CD4-positive, alpha-beta T cell treated with Interferon gamma for 1 hour (primary cell): ENCODE measurements at places on chromosomes 16 and 17.

- no peak for DNase-seq
These were observed 270.6 kb downstream of the HAPSTR1 start for GRCh38 chr16:9362050-9362449.

- DNase-seq = no peak
These were observed 40.6 kb downstream of the HIC1 start for GRCh38 chr17:2095536-2095910.

GRCh38 chr16:49833796-49834530 is 21.9 kb downstream of the ZNF423 start:
- DNase-seq = no peak

DNA sequence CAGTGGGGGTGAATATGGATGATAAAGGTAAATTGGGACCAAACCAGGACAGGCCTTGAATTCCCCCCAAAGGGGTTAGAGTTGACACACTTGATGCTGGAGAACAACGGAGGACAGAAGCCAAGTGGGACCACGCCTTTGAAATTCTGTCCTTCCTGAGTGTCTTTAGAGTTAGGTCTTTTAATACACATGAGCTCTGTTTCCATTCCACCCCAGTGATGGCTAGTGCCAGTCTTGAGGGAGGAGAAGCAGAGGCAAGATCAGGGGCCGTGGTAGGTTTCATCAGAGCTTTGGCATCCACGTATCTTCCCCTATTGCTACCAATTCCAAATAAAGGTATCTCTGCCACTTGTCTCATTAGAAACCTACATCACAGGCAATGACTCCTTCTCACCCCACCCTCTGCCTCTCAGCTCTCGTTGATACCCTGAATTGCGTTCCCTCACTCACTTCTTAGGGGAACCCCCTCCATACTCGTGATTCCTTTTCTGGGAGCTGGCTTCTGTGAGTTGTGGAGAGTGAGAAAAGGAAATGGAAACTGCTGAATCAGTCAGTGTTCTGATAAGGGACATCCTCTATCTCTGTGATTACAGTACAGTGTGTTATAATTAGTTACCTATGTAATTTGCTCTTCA is 2.4 kb upstream of the CCL3L1 start:
- DNase-seq = peak; percentile 68

GRCh38 chr17:6623941-6624340 is 16.6 kb downstream of the KIAA0753 start:
- DNase-seq = no peak

- no peak for DNase-seq
These were observed 167.1 kb upstream of the FOXF1 start for GRCh38 chr16:86343027-86343795.

DNA sequence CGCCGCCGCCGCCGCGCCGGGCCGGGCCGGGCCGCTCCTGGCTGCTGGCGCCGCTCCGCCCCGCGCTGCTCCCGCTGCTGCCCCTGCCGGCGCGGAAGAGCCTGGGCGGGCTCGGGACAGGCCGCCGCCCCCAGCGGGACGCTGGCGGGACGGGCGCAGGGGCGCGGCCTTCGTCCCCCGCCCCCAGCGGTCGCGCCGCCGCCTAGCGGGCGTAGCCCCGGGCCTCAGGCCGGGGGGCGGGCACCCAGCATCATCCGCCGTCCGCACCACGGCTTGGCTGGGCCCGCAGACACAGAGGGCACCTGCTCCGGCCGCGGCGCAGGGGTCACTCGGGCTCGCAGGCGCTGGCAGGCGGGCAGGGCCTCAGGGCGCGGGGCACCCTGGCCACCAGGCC is at the start of gene AMFR:
AMFR (minus strand) TSS at position 107 of the 394 bp plus-strand sequence. CDS start 218 bp downstream, outside the sequence.
- peak; percentile 77 for DNase-seq

DNA sequence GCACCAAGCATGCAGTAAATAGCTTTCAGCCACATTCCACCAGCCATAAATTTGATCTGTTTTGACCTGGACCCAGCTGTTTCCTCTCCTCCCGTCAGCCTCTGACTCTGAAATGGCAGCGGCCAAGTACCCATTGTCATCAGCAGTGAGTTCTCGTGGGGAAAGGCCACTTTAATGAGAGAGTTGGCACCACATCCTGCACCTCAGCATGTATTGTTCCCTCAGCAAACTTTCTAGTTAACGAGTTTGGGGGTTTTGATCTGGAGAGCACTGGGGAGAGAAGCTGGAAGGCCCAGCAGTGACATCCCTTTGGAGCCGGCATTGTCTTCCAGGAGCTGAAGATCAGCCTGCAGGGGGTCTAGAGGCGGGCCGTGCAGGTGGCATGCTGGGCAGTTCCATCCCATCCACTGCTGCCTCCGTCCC is 84.9 kb downstream of the RPA1 start:
- no peak for DNase-seq

DNA sequence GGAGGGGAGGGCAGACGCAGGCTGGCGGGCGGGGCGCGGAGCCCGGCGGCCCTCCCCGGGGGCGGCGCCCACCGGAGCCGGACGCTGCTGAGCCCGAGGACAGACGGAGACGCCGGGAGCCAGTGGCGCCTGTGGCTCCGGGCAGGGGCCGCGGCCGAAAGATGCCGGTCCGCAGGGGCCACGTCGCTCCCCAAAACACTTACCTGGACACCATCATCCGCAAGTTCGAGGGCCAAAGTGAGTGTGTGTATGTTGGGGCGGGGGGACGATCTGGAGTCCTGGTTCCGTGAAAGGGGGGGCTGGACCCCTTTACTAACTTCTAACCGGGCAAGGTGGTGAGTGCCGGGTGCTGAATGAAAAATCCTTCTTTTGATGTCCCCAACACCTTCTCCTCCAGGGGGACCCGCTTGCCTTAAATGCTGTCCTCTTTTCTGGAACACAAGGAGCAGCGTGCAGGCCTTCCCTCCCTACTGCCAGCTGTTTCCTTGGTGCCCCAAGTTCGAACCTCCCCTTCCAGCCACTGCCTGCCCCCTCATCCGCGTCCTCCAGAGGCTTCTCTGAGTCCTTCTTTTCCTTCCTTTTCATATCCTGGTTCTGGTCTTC is at the start of gene KCNH6:
KCNH6 (plus strand) TSS at position 106 of the 603 bp plus-strand sequence; CDS start at position 162, 56 bp downstream.
- no peak for DNase-seq

DNA sequence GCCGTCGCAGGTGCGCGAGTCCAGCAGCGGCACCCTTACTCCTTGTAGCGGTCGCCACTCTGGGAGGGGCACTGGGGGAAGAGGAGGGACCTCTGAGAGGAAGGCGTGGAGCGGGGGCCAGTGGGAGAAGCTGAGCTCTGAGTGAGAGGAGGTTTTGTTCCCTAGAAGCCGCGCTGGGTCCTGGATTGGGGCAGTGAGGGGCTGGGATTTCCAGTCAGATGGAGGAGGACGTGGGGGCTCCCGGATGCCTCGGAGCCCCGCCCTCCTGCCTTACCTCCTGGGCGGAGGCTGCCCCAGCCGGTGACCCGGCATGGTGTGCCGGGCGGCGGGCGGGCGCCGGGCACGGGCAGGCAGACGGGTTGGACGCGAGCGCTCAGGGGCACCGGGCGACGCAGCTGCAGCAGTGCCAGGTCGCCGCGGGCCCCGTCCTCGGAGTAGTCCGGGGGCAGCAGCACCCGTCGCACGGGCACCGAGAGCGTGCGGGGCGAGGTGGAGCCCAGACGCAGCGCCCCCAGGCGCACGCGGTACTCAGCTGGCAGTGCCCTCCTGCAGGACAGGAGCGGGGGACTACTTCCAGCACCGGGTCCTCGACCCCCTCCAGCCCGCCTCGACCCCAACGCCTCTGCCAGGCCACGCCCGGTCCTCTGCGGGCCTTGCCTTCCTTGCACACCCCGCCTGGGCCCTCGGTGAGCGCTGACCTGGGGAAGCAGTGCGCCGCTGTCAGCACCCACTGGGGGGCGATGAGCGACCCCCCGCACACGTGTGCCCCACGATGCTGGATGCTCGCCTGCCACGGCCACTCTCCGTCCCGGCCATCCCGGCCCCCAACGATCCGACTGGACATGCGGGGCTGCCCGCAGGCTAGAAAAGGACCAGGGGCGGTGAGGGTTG is 2.0 kb downstream of the PRSS33 start:
- DNase-seq = peak; percentile 19

GRCh38 chr17:65783845-65784334 is 222.4 kb upstream of the AXIN2 start:
- DNase-seq = no peak

DNA sequence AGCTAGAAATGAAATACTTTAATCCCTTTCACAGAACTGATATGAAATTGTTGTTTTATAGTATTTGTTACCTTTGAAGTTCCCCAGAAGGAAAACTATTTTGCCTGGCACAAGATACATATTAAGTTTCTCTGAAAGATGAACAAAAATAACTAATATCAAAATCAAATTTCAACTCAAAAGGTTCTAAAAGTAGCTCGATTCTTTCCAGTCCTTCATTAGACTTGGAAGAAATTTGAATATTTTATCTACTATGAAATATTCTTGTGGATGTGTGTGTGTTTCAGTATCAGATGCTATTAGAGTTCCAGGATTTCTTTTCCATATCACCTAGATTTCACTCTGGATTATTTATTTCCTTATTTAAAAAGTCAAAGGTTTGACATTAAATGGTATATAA is 3.6 kb upstream of the AATF start:
- DNase-seq = no peak

DNA sequence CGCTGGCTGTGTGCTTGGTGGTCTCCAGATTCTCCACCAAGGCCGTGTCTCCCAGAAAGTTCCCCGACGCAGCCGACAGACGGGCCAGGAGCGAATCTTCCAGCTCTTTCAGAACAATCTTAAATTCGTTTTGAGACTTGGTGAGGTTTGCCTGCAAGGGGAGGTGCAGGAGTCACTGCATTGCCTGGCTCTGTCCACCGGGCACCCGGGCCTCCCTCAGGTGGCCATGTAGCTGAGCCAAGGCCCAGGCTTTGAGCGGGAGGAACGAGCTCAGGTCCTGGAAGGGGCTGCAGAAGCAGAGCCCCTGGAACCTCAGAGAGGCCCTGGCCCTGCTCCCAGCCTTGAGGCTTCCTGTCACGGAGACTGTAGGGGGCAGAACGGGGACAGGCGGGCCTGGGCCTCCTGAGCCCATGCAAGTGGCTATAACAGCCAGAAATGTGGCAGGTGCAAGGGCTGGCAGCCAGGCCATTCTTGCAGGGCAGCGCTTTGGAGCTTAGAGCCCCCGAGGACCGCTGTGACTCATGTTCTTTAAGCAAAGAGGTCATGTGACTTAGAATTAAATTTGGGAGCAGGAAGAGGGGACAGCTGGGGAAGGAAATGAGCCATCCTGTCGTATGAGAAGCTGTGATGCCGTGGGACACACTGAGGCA is 72.4 kb downstream of the PGS1 start:
- DNase-seq = no peak

DNA sequence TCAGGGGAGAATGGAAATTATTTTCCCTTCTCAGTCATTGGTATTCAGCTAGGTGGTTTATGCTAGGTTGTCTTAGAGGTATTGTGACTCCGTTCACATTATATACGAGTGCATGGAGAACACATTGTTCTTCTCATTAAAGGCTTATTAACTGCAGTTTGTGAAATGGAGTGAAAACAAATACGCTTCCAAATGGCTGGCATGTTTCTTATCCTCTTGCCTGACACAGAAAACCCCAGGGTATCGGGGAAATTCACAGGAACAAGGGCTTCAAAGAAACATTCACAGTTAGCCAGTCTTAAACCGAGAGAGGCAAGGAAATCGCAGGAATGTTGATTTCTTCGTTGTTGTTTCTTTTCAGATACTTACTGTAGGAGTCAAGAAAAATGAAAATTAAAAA is 1047.9 kb upstream of the RBFOX1 start:
- DNase-seq = no peak

DNA sequence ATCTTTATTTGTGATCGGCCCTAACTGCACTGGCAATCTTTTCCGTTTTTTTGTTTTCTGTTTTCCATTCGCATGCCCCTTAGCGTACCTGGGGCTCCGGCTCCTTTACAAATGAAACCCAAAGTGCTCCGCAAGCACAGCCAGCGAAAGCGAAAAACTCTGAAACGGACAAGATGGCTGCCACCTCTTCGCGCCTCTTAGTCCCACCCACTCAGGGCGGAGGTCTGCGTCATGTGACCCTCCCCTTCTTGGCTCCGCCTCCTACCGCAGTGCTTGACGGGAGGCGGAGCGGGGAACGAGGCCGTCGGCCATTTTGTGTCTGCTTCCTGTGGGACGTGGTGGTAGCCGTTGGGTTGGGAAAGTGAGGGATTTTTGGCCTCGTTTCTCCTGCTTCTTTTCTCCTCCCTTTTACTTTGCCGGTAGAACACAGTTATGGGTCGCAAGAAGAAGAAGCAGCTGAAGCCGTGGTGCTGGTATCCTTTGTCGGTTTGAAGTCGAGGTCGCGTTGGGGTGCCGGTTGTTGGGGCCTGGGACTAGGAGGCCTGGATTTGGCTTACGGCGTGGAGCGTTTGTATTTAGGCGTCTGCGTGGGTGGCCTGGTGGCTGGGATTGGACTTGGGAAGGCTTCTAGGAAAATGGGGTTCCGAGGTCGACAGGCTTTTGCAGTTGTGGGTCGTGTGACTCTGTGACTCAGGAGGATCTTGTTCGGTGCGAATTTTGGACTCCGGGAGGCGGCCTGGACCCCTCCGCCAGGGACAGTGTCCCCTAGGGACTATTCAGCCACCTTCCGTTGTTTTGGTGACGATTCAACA is at the start of gene ZNF207:
ZNF207 (plus strand) TSS at position 304 of the 812 bp plus-strand sequence; CDS start at position 433, 129 bp downstream.
- DNase-seq = peak; percentile 95

DNA sequence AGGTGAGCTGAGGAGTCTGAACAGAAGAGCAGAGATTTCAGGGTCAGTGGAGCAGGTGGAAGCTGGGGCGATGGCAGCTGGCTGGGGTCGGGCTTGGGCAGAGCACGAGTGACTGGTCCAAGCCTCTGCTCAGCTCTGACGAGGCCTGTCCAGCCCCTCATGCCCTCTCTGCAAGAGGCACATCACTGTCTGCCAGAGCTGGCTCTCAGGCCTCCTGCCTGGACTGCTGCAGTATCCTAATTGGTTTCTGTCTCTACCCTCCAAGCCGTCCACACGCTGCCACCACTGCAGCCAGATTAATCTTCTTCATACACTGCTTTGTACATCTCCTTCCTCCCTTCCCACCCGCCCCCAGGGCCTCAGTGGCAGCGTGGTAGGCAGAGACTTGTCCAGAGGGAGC is 25.4 kb downstream of the CACNA1G start:
- DNase-seq = no peak

- no peak for DNase-seq
These were observed 80.7 kb downstream of the RAB11FIP4 start for GRCh38 chr17:31472137-31472536.

- DNase-seq = no peak
These were observed 41.7 kb downstream of the ZZEF1 start for GRCh38 chr17:4100883-4101756.

DNA sequence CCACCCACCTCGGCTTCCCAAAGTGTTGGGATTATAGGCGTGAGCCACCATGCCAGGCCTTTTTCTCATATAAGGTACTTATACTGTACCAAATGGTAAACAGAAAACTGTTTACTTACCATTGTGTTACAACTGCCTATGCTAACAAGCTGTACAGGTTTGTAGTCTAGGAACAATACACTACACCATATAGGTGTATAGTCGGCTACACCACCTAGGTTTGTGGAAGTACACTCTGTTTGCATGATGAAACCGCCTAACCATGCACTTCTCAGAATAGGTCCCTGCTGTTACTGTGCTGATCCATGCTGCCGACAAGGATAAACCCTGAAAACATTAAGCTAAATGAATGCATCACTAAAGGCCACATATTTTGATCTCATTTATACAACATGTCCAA is 18.9 kb downstream of the DNAJA2 start:
- DNase-seq = no peak

GRCh38 chr17:8479431-8479947 is 43.8 kb downstream of the NDEL1 start:
- DNase-seq = no peak

GRCh38 chr16:1082952-1083675 is 10.6 kb downstream of the SSTR5 start:
- DNase-seq = no peak
